ENCODE measurements at places on chromosomes 6 and 20.

GRCh38 chr6:5838656-5839396 is 167.9 kb downstream of the NRN1 start:
- no peak for DNase-seq

DNA sequence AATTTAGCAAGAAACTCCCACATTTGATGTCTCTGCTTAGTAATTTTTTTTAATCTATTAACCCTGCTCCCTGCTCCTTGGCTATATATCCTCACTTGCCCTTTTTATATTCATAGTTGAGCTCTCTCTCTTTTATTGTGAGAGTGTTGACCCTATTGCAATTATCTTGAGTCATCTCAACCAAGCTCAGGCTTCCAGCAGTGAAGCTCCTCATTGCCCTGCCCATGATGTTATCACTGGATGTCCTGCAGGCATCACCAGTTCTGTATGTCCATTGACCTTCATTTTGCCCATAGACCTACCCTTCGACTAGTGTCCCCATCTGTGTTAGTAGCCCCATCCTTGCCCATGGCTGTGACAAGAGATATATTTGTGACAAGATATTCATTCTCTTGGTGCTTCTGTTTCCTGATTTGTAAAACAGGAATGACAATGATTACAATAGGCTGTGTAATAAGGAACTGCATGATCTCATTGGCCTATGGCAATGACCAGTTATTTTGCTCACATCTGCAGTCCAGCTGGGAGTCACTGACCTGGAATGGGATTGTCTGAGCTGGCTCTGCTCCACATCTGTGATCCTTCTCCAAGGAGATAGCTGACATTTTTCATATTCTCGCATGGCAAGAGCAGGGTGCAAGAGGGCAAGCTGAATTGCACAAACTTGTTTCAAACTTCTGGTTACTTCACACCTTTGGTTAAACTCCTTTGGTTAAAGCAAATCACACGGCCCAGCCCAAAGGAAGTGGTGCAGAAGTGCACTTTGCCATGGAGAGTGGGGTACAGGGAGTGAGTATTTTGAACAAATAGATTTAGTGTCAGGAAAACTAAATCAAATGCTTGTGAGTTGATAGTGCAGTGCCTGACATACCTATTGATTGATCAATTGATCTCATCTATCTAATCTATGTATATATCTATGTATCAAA is 47.7 kb upstream of the CST5 start:
- DNase-seq, result no peak

GRCh38 chr20:50692552-50692933 is 1.2 kb upstream of the RIPOR3 start:
- no peak for DNase-seq

DNA sequence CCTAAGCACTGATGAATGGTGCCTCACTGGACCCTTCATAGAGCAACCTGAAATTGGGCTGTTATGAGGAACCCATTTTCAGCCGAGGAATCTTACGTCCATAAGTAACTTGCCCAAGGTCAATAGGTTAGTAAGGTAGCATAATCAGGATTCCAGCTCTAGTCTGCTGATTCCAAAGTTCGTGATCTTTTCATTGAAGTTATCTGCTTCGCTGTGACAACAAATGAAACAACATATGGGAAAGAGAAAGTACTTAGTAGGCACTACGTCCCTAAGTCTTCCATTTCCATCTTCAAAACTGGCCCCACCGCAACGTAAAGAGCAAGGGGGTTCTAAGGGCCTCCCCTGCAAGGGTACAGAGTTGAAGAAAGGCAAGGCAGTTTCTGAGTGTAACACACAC is 49.5 kb downstream of the MYLIP start:
- DNase-seq, result no peak

DNA sequence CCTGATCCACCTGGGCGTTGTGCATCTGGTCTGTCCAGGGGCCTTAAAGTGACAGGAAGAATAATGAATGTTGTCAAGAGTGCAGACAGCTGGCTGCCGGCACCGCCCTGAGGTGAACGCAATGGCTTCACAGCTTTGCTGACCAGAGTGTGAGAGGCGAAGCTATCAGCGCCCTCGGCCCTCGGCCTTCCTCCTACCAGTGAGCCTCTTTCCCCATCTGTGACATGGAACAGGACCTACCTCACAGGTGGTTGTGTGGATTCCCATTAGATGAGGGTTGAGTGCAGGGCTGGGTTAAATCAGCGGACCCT is 54.8 kb downstream of the CTCFL start:
- no peak for DNase-seq

GRCh38 chr6:32668226-32668747 is 1.8 kb upstream of the HLA-DQB1 start:
- peak; percentile 55 for DNase-seq

- DNase-seq, result peak; percentile 29
These were observed 658 bp downstream of the CUL7 start for GRCh38 chr6:43052842-43053544.

DNA sequence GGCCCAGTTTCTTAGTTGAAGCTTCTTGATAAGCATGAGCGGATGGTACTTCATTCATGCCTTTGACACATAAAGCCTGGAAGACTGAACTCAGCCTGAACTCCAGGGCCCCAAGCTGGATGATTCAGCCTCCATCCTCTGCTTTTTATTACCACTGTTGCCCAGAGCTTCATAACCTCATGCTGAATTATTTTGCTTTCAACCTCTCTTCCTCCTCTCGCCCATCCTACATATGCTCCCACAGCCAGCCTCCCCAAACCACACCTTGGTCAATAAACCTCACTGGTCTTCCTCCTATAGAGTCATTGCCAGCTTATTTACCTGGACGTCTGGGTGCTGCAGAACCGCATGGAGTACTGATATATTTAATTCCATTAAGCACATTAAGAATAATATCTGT is 59.4 kb downstream of the SLC35B3 start:
- no peak for DNase-seq

GRCh38 chr6:88650029-88650619 is 313.3 kb downstream of the RNGTT start:
- DNase-seq, result no peak

- no peak for DNase-seq
These were observed 182.5 kb upstream of the LAMP5 start for GRCh38 chr20:9331707-9332435.

All from left kidney (tissue), 8 donors.